Activated CD4-positive, CD25-positive, alpha-beta regulatory T cell treated with anti-CD3 and anti-CD28 coated beads, Interleukin-2, amount 50 U/mL, for 16 hours (primary cell): ENCODE measurements at places on chromosomes 3 and 15.

GRCh38 chr15:51801391-51801835 is 28.0 kb upstream of the TMOD3 start:
- DNase-seq, result no peak

DNA sequence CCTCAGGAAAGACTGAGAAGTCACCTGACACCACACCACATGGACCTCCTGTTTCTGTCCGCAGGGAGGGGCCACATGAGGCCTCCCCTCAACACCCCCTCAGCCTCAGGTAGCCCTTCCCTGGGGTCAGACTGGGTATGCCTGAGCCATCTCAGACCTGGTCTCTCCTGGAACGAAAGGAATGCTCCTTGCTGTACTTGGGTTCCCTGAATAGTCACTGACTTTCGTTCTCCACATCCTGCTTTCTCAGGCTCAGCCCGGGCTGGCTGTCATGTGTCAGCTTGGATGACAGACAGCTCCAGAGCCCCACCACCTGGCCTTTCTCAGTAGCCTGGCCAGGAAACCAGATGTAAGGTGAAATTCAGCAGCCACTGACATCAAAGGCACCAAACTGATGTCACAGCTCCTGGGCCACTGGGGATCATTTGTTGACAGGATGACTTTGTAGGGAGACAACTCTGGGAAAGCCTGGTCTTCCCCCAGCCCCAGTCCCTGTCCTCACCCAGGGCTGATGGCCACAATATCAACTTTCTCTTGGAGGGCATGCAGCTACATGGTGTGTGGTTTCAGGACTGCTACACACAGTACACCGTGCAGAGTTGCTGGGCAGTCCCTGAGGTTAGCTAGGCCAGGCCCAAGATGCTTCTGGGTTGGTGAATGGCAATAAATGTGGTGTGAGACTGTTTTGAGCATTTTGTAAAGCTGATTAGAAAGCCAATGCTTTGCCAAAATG is 141.4 kb upstream of the MRPS22 start:
- DNase-seq, result no peak

DNA sequence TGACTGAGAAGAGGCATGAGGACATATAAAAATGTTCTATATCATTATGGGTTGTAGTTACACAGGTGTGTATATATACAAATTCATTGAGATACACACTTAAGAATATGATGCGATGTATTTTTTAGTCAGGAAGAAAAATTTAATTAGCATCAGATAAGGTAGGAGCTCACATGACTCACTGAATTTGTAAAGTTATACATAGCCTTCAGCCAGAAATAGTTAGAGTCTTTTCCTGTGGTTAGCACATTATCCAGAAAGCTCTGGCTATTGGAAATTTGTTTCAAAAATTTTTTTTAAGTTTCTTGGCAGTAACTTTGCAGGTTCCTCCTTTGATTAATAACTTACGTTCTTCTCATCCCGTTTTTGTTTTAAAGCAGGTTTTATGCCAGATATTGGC is 88.6 kb downstream of the STT3B start:
- no peak for DNase-seq

- DNase-seq, result no peak
Measured at GRCh38 chr3:10157031-10157430, 7.7 kb upstream of the IRAK2 start.

GRCh38 chr3:160828880-160829279 is 72.8 kb downstream of the PPM1L start:
- no peak for DNase-seq

DNA sequence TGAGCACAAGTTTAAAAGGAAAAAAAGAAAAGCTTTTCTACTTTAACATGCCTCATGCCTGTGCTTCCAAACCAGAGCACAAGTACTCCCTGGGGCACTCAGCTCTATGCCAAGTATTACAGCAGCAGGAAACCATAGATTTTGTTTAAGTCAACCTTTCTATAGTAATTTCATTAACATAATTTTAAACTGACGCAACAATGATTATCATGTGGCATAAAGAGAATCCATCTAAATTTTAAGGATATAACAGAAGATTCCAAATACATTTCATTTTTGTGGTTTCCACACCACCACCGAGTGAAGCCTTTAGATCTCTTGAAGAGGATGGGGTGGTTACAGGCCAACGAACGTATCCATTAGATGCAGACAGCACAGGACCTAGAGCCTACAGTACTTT is 112.1 kb downstream of the TNIK start:
- DNase-seq, result no peak

- no peak for DNase-seq
Measured at GRCh38 chr3:116445311-116445841, at the start of gene LSAMP. Gene LSAMP (minus strand): TSS chr3:116445487.

- DNase-seq, result no peak
Measured at GRCh38 chr3:120908795-120909601, 993 bp downstream of the STXBP5L start.

GRCh38 chr3:140630366-140630765 is 47.5 kb upstream of the TRIM42 start:
- no peak for DNase-seq

DNA sequence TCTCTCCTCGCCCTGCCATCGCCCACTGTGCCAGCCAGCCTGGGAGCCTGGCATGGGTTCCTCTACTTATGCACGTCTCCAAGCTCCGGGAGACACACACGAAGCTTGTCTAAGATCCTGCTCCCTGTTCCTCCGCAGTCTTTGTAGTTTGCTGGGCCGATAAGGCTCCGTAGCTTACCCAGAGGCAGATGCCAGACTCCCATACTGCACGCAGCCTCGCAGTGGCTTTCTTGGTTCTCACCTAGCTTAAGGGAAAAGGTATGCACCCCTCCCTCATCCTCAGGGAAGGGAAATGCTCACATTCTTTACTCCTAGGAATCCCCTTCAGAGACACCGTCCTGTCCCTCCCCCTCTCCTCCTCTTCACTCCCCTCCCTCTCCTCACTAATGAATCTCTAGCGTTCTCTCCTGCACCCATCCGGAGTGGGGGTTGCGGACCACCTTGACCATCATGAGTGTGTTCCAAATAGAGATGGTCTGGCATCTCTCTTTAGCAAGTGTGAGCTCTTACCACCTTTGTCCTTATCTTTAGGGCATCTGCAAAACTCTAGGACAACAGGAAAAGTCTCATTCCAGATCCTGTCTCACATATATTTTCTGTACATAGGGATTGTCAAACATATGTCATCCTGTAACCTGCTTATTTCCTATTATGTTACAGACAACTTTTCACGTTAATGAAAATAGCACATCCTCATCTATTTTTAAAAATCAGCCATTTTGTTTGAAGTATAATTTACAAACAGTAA is 56.5 kb downstream of the TMEM266 start:
- no peak for DNase-seq

GRCh38 chr3:194067949-194068362 is 68.0 kb upstream of the HES1 start:
- no peak for DNase-seq

- DNase-seq, result no peak
Measured at GRCh38 chr3:129502641-129503408, 25.6 kb upstream of the RHO start.

GRCh38 chr3:176514297-176514696 is 683.0 kb downstream of the TBL1XR1 start:
- DNase-seq, result no peak

DNA sequence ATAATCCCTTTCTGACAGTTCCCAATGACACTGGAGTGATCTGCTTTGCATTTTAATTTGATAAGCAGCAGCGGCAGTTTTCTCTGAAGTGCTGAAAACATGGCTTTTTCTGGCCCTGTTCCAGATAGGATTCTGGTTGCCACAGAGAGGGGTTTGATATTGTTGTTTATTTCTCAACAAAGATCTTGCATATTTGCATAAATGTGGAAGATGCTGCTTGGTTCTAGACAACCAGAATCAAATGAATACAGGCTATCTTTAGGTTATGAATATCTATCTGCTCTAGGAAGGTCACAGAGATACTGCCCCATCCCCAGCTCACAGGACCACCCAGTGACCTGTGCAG is 137.1 kb downstream of the ZNF609 start:
- DNase-seq, result no peak

DNA sequence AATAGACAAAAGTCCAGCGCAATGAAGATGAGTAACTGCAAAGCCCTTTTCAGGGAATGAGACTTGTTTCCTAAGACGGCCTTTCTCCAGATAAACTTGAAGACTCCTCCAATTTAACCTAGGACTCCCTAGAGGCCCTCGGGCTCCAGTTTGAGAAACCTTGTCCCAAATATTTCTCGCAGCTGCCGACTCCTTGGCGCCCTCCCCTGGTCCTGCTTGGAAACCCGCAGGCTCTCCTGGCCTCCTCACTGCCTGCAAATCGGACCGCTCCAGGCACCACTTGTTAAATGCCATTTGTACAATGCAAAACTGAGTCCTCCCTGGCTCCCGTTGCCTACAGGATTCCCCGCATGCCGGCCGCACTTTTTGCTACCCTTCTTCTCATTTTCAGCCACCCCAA is 36.8 kb downstream of the MUC4 start:
- DNase-seq, result no peak

DNA sequence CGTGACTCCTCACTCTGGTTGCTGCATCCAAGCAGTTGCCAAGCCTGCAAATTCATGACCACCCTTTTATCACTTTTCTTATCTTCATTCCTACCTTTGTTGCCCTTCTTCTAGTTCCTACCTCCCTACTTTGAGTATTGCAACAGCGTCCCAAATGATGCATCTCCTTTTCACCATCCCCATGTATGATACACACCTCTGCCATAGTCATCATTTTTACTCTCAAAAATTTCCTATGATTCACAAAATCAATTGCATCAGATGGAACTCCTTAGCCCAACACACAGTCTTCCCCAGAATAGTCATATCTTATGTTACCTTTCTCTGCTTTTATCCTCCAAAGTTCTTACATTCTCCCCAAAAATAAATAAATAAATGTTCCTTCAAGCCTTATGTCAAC is 262.6 kb downstream of the TBL1XR1 start:
- no peak for DNase-seq

DNA sequence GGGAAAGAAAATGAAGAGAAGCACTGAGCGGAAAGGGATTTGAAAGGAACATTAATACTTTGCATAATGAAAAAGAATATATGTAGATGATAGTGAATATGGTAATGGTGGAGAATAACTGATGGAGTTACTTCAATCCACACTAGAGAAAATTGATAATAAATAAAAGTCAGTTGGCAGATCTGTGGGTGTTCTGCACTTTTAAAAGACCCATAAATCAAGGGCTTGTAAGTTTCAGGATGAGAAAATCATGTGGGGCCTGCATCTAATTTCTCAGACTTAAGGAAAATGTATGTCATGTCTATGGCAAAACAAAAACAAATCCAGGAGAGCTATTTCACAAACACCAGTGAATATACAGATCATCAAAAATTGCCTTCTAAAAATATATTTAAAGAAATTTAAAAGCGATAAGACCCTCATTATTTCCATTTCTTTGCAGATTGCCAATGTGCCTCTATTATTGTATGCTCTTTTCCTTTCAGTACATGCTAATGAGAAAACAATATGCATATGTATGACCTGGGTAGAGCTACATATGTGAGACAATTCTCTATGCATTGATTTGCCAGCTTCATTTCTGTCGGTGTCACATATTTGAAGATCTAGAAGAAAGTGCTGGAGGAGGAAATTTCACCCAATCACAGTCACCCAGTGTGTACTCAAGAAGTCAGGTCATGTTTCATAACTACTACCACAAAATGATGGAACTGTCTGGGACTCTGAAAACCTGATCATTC is 269.9 kb upstream of the PDZRN3 start:
- no peak for DNase-seq

DNA sequence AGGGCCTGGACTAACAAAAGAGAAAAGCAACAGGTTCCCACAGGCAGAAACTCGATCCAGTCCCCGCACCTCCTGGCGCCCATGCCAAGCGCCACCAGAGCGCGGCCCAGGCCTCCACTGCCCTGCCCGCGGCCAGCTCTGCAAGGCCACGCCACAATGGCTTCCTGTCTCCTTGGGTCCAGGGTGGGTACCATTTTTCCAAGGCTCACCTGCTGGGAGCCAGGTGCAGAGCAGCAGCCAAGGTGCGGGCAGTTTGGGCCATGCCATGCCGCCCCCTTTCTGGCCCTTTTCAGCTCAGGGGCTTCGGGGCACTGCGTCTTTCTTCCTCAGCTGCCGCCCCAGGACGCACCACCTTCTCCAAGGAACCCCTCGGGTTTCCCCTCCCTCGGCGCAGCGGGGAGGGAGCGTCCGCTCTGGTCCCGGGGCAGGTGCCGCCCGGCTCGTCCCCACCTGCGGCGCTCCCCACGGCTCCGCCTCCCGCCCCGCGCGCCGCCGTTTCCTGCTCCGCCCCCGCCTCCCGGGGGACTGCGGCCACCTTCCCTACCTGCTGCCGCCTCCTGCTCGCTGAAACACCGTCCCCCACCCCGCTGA is at the start of gene ILDR1:
TSS of gene ILDR1 (minus strand) at position 437 of the 591 bp plus-strand sequence. CDS start at position 267, 170 bp downstream.
- no peak for DNase-seq

DNA sequence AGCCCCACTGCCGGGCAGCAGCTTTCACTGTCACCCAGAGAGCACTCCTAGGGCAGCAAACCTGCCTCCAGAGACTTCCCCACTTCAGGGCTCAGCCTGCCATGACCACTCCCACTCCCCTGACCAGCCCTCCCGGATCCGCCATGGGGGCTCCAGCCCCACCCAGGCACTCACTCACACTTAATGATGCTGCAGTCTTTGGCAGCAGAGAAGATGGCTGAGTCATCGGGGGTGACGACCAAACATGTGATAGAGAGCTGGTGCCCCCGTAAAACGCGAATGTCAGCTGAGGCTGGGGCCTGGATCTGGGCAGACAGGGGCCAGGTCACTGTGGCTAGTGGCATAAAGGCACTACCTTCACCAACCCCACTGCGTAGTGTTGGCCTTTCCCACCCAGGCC is 4.7 kb downstream of the RRP9 start:
- no peak for DNase-seq
